Stimulated activated naive CD8-positive, alpha-beta T cell treated with anti-CD3 and anti-CD28 coated beads, Interleukin-15, Interleukin-2, amounts not matched to agents 100 U/mL and 50 U/mL, for 24 hours (primary cell): ENCODE measurements at places on chromosomes 7 and 10.
A peak's percentile ranks its signal among the peaks of the same experiment; 100 is the strongest.

- no peak for DNase-seq
These were observed 191.3 kb downstream of the MYOF start for GRCh38 chr10:93290661-93291354.

- DNase-seq: no peak
These were observed 77.8 kb downstream of the TCERG1L start for GRCh38 chr10:131233611-131234258.

GRCh38 chr7:11689096-11689495 lies 142.9 kb downstream of the THSD7A start:
- no peak for DNase-seq

DNA sequence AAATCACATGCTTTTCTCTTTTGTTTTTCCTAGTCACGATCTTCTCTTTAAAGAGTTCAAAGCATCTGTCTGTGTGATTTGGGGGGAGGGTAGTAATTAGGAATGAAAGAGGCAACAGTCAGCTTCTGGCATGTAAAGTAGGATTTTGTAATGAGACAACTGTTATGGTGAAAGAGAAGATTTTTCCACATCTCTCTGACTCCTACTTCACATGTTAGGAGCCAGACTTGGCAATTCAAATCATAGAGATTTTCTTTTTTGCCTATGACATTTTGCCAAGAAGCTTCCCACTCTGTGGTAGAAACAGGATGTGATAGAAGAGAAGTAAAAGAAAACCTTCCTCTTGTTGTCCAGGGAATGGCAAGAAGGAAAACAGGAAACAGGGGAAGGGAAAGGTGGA lies 38.3 kb upstream of the KLHL7 start:
- DNase-seq: no peak

DNA sequence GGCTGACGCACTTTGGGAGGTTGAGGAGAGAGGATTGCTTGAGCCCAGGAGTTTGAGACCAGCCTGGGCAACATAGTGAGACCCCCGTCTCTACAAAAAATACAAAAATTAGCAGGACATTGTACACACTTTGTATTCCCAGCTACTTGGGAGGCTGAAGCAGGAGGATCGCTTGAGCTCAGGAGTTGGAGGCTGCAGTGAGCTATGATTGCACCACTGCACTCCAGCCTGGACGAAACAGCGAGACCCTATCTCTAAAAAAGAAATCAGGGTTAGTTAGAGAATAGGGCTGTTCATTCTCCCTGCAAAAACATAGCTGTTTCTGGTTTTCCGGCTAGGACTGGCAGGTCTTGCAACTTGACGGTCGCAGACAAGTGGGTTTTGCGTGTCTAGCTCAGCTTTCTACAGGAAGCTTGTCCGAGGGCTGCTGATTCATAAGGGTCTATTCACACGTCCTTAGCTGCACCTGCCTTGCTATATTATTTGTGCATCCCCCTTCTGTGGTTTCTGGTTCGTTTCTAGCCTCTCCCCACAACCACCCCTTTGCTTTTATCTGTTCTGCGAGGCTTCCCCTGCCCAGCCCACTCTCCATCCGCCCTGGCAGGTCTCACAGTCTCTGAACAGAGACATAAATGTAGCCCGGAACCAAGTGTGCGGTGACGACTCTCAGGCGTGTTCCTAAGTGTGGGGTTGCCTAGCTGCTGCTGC lies 10.7 kb downstream of the AMZ1 start:
- peak; percentile 71 for DNase-seq

- peak; percentile 44 for DNase-seq
These were observed at the start of gene DNAH11 for GRCh38 chr7:21542891-21543527. TSS of gene DNAH11 (plus strand) at chr7:21543039. CDS start at chr7:21543246, 207 bp downstream.

- DNase-seq: peak; percentile 7
These were observed 54.5 kb upstream of the OPALIN start for GRCh38 chr10:96413151-96413787.
